ENCODE measurements at places on chromosomes 4 and X. TPM values are rescaled to one million over a fixed set of nuclear protein-coding genes. Genes with fewer than 3 reads are reported as not detected.

Gene AADAT
- total RNA-seq = 8.9 TPM

Gene H2BW1
- total RNA-seq = not detected

Gene SPACA5
- not detected for total RNA-seq

Gene SHROOM2
- total RNA-seq = 2.1 TPM

Gene YIPF7
- total RNA-seq = not detected

Gene CENPI
- 18.4 TPM for total RNA-seq

Gene XAGE3
- not detected for total RNA-seq

Gene S100G
- total RNA-seq = not detected

Gene MMRN1
- not detected for total RNA-seq

Gene SMIM31
- not detected for total RNA-seq

Gene CASP3
- total RNA-seq = 34.0 TPM

Gene PPA2
- total RNA-seq = 91.6 TPM

Gene MAGEA2B
- total RNA-seq = 18.4 TPM

Gene NALF2
- 3.4 TPM for total RNA-seq

Gene XAGE1B
- 4.8 TPM for total RNA-seq

Gene CTAG2
- total RNA-seq = 765 TPM

Gene MSN
- 366 TPM for total RNA-seq

Gene TKTL2
- not detected for total RNA-seq

Gene DCAF12L1
- not detected for total RNA-seq

Gene NXF2B
- 0.76 TPM for total RNA-seq
